ENCODE measurements at places on chromosomes 7 and 10.

GRCh38 chr10:100174699-100175677 is 10.8 kb downstream of the ERLIN1 start:
- no peak for DNase-seq

GRCh38 chr10:91170418-91170817 is 50.0 kb upstream of the PCGF5 start:
- no peak for DNase-seq

DNA sequence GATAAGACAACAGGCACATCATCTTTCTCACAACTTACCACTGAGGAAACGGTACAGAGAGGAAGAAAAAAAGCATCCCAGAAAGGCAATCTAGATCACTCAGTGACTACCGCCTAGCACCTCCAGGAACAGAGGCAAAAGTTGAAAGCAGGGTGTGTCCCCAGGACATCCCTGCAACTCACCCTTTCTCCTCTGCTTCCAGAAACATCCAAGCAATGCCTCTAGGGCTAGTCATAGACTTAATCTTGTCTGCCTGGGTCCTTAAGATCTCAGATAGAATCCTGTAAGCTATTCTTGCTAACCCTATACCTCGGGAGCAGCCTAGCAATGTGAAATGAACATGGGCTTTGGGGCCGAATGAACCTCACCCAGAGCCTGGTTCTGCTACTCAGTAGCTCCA is 18.8 kb upstream of the PDCD4 start:
- no peak for DNase-seq

DNA sequence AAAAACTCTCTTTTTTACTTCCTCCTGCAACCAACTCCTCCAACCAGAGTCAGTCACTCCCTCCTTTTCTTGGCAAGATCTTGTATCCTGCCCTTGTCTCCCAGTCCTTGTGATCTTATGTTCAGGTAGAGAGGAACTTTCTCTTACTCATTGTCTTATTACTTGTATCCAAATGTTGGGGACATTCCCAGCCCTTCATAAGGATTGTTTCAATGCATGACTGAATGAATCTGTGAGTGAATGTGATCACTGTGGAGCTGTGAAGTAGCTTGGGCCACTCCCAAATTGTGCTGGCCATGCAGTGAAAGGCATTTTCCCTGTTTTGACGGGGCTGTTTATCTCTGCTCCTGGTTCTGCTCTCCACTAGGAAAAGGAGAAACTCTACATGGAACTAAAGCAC is 93.7 kb downstream of the CFAP58 start:
- no peak for DNase-seq

GRCh38 chr7:72281308-72281707 is 130.8 kb downstream of the CALN1 start:
- DNase-seq: no peak

GRCh38 chr10:103054621-103055020 is 136.5 kb downstream of the CNNM2 start:
- no peak for DNase-seq

DNA sequence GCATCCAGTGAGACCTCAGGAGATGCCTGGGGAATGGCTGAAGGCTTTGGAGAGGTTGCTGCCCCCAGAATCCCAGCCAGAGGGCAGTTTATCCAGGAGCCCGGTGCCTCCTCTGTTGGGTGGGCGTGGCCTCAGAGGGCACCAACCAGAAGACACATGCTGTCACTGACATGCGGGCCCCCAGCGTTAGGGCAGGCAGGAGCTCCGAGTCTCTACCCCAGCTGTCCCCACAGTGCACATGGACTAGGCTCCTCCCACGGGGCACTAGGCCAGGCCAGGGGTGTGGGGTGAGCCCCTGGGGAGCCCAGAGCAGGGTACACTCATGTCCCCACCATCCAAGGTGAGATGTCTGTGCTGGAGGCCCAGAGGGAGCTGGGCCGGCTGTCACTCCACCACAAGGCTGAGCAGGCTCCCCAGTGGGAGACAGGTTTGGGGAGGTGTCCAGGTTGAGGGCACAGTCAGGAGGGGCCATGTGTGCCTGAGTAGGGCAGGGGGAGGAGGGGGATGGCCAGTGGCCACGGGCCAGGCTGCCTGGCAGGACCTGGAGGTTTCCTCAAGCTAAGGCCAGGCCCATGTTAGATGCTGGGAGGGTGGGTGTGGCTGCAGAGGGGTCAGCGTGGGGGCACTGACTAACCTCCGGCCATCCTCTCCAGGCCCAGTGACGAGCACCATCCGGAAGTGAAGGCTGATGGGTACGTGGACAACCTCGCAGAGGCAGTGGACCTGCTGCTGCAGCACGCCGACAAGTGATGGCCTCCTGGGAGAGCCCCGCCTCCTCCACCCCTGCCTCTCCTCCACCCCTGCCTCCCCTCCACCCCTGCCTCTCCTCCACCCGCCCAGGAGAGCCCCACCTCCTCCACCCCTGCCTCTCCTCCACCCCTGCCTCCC is 131.3 kb downstream of the FAM53B start:
- no peak for DNase-seq

DNA sequence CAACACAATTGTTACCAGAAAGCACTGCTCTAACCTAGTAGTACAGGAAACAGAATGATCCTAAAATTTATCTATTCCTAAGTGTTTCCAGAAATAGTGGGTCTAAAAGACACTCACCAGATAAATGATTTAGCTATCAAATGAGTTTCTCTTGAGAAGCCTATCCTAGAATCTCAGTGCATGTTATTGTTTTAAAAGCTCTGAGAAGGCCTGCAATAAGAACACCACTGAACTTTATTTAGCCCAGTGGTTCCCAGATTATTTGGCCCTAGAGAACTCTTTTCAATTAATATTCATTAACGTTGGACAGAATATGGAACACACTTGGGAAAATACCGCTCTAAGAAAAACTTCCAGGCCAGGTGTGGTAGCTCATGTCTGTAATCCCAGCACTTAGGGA is 220.1 kb upstream of the GHITM start:
- DNase-seq: no peak

DNA sequence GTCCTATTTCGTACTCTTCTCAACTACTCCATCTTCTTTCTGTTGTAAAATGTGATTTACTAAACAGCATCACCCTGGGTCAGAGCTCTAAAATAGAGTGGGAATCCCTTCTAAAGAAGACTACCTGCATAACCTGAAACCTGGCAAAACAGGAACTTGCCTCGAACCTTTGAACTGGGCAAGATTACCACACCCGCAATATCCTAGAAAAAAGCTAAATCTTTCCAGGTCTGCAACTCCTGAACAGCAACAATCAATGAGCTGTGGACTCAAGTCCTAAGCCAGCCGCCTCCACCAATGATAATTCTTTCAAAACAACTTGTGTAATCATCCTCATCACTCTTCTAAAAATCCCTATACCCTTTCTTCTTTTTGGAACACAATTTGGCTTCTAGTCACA is 824.2 kb upstream of the COBL start:
- DNase-seq: no peak

DNA sequence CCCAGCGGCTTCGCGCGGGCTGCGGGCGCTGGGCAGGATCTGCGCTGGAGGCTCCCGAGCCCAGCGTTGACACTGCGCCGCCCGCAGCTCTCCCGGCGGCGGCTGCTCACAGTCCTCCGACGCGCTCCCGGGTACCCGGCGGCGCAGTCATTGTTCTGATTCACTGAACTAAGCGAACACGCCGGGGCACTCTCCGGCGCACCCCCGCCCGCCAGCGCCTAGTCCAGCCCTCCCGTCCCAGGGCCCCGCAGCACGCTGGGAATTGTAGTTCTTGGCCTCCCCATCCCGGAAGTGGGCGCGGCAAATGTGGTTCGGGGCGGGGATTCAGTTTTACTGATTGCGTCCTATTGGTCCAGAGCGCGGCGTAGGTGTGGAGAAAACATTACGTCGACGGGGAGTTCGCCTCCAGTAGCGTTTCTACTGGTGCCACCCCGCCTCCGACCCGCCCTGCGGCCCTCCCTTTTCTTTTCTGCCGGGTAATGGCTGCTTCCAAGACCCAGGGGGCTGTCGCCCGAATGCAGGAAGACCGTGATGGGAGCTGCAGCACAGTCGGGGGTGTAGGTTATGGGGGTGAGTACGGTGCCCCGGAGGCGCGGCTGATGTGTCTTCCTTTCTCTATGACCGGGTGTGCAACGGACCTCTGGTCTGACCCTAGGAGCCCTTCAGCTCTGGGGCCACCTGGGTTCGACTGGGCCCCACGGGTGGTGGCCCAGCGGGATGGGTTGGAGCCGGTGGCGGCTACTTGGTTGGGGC is at the start of the genes DOCK4 and ZNF277:
Gene DOCK4, minus strand, starts transcription at position 162 of the 753 bp plus-strand sequence. CDS start 261 bp downstream, outside the sequence.
Gene ZNF277, plus strand, starts transcription at position 458 of the 753 bp plus-strand sequence. Its CDS starts 22 bp downstream, at position 480.
- peak; percentile 99 for DNase-seq

- DNase-seq: no peak
Measured at GRCh38 chr10:43013065-43013464, 63.8 kb upstream of the RET start.

- peak; percentile 5 for DNase-seq
Measured at GRCh38 chr10:69057261-69057950, 30.5 kb upstream of the SRGN start.

- DNase-seq: no peak
Measured at GRCh38 chr10:110523736-110524135, 26.0 kb downstream of the DUSP5 start.

DNA sequence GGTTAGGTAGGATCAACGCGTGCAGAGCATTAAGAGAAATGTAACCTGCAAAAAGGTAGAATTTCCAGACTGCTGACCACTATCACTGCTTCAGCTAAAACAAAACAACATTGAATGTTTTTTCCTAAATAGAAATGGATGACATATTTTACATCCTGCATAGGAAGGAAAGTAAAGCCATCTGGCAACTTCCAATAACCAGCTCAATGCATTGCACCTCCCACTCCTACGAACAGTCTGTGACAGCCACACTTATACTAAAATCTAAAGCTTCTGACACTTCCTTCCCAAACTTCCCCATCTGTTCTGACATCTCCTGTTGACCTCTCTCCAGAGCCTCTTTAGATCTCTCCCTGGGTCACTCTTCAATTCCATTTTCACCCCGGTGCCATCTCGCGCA is 47.1 kb downstream of the NRCAM start:
- DNase-seq: no peak

- no peak for DNase-seq
Measured at GRCh38 chr10:129883029-129883428, 81.0 kb downstream of the EBF3 start.

- no peak for DNase-seq
Measured at GRCh38 chr10:17086865-17087367, 42.7 kb downstream of the CUBN start.

GRCh38 chr7:83210479-83210878 is 47.8 kb upstream of the PCLO start:
- no peak for DNase-seq

GRCh38 chr10:31158011-31158658 is 126.5 kb upstream of the ZNF438 start:
- DNase-seq: no peak

- no peak for DNase-seq
Measured at GRCh38 chr7:83643739-83644138, 5.2 kb downstream of the SEMA3E start.

DNA sequence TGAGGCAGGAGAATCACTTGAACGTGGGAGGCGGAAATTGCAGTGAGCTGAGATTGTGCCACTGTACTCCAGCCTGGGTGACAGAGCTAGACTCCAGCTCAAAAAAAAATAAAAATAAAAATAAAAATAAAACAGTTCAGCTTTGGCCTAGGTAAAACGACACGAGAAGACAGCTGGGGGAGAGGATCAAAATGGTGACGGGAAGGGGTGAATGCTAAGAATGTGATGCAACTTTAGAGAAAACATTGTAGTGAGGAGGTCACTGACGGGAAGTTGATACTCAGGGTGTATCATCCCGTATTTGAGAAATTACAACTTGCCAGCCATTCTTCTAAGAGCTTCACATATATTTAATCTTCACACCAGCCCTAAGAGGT is 1.1 kb downstream of the NDST2 start:
- DNase-seq: no peak

DNA sequence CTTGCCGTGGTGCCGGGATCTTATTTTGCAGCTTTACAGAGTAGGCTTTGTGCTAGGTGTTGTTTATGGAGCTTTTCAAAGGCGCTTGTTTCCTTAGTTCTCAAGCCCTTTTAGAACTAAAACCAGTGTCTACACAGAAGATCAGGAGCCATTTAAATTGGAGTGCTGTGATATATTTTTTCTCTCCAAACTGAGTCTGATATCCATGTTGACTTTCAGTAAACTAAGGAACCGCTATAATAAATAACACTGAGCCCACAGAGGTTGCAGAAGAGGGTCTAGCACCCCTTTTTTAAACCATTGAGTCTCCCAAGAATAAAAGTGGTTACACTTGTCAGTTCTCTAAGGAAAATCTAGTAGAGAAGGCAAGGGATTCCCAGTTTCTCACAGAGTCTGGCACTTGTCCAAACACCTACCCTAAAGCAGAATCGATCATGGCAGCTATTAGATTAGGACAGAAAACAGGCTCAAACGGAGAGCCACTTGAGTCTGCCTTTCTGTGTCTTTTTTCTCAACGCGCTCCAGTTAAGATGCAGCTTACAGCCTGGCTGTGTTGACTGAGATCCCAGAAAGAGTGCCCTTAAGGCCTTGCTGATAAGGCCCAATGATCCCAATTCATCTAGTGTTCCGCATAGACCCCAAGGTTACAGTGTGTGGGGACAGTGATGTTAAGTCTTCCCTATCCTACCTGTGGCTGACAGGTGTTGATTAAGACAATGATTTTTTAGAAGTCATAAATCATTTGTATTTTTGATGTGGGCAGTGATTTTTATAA is 804 bp downstream of the TMEM106B start:
- peak; percentile 50 for DNase-seq

GRCh38 chr10:87715552-87716347 is 56.1 kb downstream of the PAPSS2 start:
- DNase-seq: no peak

DNA sequence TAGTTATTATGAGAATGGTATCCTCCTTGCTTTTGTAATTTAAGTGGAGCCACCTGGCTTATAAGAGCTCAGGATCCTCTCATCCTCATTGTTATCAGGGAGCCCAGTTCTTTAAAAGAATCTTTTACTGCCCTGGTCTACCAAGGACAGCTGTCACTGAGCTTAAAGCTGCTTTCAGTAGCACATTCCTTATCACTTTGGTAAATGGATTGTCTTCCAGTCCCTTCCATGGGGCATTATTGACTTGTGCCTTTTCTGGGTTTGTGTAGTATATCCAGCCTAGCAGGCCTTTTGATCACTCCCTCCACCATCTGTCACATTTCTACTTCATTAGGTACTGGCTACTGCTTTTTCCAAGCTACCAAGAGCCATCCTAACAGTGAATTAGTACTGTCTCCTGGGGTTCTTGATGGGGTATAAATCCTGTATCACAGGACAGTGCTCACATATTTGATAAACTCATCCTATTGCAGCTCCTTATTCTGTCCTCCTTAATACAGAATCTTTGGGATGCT is 208.9 kb downstream of the TMEM26 start:
- DNase-seq: no peak
